HFF-Myc (cell line): ENCODE measurements at places on chromosomes 1 and 21.
A peak's percentile ranks its signal among the peaks of the same experiment; 100 is the strongest.

DNA sequence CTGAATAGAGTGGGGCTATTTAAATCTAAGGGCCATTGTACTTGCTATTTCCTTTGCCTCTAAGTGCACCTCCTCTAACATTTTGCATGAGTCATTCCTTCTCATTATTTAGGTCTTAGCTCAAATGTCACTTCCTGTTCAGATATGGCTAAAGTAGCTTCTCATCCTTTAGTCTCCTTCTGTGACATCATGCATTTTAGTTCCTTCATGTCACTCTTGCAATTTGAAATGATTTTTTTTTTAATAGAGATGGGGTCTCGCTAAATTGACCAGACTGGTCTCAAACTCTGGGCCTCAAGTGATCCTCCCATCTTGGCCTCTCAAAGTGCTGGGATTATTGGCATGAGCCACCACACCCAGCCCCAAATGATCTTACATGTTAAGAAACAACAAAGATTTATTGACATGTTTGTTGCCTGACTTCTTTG, 6.6 kb downstream of the TBX19 start:
- peak; percentile 43 for DNase-seq

- peak; percentile 22 for DNase-seq
These were observed 189.8 kb upstream of the DPYD start for GRCh38 chr1:98110674-98111073.

DNA sequence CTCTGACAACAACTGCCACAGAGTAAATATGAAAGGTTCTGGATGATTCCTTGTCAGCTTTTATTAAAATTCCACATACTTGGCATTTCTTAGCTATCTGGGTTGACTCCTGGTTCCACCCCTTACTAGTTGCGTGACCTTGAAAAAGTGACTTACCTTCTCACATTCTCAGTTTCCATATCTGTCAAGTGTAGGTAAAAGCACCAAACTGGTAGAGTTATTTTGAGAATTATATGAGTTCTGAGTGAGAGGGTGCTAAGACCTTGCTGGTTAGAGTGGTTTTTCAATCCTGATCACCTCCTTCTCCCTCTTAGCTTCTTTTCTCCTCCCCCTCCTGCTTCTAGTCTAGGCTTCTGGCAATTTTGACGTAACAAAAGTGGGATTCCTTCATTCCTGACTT, 83.4 kb upstream of the ABCD3 start:
- no peak for DNase-seq

- no peak for DNase-seq
These were observed 185.3 kb downstream of the ZP4 start for GRCh38 chr1:237705462-237705861.

GRCh38 chr1:90154711-90155110, 159.8 kb downstream of the ZNF326 start:
- DNase-seq: no peak

DNA sequence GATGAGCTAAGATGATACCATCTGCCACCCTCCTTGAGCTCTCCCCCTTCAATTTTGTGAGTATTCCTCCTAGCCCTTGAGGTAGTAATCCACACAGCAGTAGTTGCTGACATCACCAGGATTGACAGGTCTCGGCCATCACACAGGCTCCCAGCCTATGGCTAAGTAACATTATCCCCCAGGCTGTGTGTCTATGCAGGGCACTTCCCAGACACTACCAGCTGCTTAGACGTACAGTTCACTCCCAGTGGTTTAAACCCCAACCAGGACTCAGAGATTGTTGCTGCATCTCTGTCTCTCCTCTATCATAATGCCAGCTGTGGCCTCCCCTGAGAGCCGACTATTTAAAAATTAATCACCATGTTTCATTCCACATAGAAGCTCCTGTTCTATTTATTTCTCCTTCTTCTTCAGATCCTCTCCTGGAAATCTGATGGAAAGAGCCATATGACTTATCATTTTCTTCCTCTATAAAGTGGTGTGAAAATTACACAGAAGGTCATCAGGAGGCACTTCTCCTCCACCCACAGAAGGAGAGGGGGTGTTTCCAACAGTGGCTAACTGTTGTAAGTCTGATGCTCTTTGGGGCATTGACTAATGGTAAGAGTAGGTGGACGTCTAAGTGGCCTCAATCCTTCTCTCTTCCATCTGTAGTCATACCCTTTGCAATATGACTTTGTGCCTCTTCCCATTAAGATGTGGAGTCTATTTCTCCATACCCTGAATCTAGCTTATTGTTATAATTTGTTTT, 396.3 kb downstream of the SETD4 start:
- no peak for DNase-seq

DNA sequence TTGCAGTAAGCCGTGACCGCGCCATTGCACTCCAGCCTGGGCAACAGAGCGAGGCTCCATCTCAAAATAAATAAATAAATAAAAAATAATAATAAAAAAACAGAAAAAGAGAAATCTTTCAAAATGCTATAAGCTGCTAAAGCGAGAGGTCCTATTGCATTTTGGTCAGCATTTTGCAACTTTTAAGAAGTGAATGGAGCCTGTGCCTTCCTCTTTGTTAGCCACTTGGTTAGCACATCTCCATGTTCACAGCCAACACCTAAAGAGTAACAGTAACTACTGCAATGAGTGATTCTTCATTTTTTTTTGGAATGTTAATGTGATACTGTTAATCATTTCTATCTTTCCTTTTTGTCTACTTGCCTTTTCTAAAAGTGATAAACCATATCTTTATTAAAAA, 80.6 kb downstream of the ERG start:
- DNase-seq: no peak

DNA sequence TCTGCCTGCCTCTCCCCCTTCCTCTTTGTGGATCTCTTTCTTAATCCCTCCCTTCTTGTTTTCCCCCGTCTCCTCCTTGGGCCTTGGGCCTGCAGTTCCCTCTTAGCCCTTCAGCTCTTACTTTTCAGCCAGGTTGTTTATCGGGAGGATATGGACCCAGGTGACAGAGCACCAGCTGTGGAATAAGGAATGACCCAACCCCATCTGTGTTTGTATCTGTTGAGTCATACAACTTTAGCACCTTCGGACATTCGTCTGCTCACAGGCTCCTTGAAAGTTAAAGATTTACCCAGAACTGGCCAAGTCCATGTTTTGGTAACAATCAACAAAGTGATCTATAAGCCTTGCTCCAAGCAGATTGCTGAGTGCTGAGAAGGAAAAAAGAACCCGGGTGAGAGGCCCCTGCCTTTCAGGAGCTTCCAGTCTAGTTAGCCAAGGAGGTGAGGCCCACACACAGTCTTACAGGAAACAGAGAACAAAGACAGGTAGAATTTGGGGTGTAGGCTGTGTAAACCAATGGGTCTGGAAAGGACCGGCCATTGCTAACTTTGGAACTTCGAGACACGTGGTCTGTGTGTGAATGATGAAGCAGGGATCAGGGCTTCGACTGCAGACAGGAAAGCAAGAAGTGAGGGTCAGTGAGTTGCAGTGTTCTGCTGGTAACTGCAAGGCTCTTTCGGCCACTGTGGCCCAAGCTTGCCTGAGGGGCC, 66.7 kb upstream of the F3 start:
- no peak for DNase-seq

DNA sequence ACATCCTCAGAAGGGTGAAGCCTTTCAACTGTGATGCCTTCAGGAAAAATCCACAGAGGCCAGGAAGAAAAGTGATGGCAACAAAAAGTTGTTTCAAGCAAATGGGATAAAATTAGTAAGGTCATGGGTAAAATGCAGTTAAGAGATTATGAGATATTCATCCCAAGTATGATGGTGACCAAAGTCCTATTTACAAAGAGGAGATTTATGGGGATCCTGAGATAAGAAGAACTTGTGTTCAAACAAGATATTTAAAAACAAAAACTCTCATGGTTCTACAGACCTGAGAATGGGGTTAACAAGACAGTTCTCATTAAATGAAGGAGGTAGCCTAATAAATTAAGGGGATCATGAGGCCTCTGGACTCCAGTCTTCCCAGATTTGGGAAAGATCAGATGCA, 184.4 kb downstream of the FCRL5 start:
- DNase-seq: no peak

DNA sequence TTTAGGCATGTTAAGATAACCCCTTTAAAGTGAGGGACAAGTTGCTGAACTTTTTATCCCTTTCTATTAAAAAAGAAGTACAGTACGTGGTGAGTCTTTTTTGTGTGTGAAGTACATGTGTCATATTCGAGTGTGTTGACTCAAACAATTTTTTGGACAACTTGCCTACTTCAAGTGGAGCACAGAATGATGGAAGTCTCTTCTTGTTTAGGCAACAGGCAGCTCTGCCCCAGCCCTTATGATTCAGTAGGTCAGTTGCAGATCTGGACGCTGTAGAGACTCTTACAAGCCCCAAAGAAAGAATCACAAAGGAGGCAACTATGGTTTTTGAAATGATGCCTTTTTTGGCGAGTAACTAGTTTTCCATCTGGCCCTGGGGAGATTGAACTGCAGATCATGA, 14.4 kb upstream of the ZFP69B start:
- DNase-seq: no peak

- DNase-seq: no peak
These were observed 222.8 kb downstream of the TPR start for GRCh38 chr1:186152227-186152619.

DNA sequence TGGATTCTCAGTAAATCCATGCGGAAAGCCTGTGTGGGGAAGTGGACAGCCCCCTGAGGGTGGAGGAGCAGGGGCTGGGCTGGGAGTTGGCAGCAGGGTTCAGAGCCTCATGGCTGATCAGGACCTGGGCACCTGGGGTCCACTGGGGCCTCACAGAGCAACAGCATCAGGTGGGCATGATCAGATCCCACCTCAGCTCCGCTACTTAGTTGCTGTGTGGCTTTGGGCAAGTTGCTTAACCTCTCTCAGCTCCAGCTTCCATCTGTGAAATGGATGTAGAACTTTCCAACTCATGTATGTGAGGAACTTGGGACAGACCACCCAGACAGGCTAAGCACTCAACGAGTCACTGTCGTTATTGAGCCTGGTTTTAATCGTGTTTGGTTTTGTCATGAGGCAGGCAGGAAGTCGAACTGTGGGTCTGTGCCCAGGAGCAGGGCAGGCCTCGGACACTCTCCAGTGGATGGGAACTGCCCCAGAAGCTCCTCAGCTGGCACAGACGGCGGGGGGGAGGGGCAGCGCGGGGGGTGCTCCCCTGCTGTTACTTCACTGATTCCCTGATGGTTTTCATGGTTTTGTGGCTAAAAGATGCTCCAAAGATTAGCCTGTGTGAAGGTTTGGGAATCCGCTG, 155.8 kb upstream of the TMEM51 start:
- DNase-seq: no peak

DNA sequence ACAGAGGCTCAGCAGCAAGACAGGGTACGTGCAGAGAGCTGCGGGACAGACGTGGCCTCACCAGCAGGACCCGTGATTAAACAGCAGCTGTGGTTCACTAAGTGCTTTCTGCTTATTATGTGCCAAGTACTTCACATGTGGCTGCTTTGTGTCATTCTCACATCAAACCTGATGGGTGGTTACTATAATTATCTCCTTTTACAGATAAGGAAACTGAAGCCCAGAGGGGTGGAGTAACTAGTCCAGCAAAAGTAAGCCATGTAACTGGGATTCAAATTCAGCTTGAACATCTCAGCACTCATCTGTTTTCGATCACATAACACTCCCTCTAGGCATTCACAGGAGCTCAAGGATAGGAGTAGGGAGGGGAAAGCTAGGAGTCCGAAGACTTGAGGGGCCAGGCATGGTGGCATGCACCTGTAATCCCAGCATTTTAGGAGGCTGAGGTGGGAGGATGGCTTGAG, 50.8 kb upstream of the CLIC4 start:
- DNase-seq: peak; percentile 69

DNA sequence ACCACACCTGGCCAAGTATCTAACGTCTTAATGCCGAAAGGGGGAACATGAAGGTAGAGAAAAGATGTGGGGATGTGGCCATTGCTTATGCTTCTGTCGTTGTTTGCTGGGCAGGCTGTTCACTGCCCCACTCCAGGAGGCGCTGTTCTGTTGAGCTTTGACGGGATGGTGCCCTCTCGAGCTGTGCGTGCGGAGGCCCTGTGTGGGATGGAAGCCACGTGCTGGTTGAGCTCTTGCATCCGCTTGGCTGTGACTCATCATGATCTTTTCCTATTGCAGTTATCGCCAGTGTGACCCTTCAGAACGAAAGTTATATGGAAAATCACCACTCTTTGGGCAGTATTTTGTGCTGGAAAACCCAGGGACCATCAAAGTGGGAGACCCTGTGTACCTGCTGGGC, 26.3 kb downstream of the MTARC1 start:
- DNase-seq: no peak
